Activated CD4-positive, alpha-beta T cell treated with anti-CD3 and anti-CD28 coated beads, Interleukin-2, amount 50 U/mL, for 1 hour (primary cell): ENCODE measurements at places on chromosomes 2 and 18.

DNA sequence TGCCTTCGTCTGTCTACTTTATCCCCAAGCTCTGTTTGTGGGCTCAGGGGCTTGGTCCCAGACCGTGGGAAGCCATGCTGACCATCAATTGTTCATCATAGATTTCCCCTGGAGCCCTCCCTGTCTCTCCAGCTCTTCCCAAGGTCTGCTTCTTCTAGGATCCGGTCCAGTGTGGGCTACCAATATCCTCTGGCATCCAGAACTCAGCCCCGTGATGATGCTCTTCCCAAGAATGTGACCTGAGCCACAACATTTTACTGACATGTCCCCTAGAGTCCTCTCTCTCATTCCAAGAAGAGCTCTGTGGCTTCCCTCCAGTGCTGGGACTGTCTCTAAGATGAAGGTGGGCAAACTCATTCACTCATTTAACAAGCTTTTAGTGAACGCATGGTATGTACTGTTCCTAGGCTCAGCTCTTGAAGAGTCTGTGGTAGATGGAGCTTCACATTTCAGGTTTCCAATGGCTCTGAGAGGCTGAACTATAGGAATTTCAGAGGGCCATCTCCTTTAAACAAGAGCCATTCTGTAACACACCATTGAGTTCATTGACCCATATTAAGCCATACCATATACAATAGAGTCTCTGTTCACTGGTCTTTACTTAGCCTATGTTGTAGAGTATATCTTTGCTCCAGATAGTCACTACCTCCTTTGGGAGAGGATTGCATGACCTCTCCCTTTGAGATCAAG, 142.0 kb upstream of the APCDD1 start:
- no peak for DNase-seq

DNA sequence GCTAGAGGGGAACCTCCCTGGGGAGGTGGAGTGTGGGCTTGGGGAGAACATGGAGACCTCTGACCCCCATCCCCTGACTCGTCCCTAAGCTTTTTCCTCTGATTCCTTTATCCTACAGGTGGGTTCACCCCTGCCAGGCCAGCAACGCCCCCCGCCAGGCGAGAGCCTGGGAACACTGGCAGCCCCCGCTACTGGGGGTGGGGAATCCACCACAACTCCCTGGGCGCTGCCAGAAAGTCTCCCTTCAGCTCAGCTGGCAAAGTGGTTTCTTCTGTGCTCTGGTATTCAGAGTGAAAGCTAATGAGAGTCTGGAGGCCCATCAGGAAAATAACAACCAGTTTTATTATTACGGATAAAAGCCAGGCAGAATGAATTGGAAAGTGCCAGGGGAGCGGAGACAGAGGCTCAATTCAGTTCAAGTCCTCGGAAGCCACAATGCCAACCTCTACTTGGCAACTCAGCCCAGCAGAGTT, 2.8 kb downstream of the DIPK1C start:
- DNase-seq = no peak

DNA sequence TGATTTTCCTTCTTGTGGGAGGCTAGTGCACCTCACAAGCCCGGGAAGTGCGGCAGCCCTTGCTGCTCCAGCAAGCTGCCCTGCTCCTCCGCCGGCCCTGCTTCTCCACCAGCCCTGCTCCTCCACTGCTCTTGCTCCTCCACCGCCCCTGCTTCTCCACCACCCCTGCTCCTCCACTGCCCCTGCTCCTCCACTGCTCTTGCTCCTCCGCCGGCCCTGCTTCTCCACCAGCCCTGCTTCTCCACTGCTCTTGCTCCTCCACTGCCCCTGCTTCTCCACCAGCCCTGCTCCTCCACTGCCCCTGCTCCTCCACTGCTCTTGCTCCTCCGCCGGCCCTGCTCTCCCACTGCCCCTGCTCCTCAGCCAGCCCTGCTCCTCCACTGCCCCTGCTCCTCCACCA, 95.6 kb downstream of the NDUFA10 start:
- DNase-seq = no peak

DNA sequence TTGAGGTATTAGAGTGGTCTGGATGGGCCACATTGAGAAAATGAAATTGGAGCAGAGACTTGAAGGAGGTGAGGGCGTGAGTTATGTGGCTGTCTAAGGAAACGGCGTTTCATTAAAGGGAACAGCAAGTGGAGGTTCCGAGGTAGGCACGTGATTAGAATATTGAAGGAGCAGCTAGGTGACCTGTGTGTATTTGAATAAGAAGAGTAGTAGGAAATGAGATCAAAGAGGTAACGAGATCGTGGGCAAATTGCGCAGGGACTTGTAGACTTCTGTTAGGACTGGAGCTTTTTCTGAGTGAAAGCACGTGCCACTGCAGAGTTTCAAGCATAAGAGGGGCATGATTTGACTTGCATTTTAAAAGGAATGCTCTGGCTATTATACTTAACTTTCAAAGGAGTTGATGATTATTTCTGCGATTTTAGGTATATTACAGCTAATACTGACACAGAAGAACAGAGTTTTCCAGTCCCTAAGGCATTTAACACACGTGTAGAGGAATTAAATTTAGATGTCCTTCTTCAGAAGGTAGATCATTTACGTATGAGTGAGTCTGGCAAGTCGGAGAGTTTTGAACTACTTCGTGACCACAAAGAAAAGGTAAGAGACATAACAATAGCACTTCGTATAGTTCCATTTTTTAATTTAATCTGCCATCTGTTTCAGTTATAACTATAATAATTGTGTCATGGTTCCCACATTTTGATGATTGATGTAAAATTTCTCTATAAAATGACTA, 48.7 kb downstream of the RMDN2 start:
- DNase-seq = no peak

- DNase-seq = no peak
These were observed 1108.7 kb upstream of the TMEFF2 start for GRCh38 chr2:193303464-193303863.

DNA sequence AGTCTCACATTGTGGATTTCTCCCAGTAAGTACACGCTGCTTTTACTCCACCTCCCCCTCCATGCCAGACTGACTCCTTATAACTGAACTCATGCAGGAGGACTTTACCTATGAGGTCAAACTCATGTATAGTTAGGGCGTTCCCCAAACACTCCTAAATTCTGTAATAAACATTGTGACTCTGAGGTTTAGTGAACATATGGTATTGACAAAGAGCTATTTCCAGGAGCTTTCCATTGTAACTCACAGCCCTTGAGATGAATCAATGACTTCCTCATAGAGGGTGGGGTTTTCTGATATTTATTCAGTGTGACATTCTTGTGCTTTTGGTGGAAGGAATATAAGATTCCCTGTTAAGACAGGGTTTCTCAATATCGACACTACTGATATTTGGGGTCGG, 337.4 kb upstream of the SLC14A2 start:
- no peak for DNase-seq

DNA sequence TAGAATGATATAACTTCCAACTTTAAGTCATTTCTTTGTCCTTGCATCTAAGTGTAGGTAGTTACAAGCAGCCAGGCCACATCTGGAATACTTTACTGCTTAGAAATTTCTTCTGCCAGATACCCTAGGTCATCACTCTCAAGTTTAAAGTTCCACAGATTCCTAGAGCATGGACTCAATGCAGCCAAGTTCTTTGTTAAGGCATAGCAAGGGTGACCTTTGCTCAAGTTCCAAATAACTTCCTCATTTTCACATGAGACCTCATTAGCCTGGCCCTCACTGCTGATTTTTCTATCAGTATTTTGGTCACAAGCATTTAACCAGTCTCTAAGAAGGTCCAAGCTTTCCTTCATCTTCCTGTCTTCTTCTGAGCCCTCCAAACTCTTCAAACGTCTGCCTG, 7.8 kb upstream of the UGT1A9 start:
- DNase-seq = no peak

DNA sequence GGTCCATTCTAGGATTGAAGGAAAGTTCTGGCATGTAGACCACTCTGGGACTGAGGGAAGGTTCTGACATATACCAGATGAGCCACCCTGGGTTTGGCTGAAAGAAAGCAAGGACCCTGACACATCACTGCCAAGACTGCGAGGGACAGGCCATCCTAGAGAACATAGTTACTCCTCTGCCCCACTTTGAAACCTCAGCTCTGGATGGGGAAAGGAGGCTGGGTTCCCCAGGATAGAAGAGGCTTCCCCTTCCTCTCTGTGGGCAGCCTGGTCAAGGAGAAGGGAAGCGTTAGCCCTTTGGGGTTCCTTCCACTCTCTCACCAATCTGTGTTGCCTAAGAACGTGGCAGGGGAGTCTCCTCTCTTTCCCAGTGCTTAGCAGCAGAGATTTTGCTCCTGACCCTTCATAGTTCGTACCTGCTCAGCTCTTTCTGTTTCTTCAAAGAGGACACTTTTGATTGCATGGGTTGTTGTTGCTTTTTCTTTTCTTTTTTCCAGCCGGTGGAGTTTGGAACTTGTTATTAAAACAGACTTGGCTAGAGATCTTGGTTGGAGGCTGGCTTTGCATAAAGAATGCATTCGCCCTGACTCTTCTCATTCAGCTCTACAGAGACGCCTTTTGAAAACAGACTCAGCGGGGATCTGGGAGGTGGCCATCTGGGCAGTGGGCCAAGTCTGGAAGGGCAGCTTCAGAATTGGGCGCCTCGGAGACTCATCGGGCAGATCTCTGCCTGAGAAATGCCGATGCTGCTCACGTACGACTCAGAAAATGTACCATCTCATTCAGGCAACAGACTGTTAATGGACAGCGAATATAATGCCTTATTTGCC, 166.1 kb downstream of the CLIP4 start:
- no peak for DNase-seq

- no peak for DNase-seq
These were observed 337.3 kb downstream of the CBLN2 start for GRCh38 chr18:72206814-72207213.

DNA sequence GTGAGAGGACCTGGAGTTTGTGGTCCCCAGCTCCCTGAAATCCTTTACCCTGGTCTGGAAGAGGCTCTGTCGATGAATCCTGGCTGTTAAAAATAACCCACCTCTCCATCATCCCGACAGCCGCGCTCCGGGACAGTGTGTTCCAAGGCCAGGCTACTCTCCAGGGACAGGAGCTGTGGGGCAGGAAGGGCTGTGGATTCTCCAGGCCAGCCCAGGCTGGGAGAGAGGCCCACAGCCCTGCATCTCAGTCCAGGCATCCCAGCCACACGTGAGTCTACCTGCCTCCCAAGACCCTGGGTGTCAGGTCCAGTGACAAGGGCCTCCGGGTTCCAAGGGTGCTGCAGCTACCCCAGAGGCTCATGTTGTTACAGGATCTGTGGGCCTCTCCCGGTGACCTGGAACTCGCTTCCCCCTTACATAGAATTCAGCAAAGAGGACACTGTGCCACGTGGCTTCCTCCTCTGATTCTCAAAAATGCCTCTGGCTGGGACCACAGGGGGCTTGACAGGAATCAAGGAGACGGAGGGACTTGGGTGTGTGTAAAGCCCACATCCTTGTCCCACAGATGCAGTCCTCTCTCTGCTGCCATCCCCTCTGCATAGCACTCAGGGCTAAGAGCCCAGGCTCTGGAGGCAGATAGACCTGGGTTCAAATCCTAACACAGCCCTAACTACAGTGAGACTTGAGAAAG, 17.3 kb downstream of the ADRA2B start:
- no peak for DNase-seq

DNA sequence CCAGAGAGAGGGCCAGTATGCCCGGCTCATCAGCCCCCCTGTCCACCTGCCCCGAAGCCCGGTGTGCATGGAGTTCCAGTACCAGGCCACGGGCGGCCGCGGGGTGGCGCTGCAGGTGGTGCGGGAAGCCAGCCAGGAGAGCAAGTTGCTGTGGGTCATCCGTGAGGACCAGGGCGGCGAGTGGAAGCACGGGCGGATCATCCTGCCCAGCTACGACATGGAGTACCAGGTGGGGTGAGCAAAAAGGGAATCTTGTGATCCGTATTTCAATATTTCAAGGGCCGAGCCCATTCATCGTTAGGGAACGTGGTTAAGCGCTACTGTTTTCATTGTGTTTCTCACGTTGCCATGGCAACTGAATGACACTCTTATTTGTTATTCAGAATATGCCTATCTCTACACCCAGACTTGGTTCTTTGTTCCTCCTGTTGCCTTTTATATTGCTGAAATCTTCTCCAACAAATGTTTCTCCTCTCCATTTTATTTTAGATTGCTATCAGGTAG, 81.5 kb downstream of the NRP2 start:
- DNase-seq = peak; percentile 8

GRCh38 chr2:28387082-28387960, 5.3 kb upstream of the FOSL2 start:
- no peak for DNase-seq

DNA sequence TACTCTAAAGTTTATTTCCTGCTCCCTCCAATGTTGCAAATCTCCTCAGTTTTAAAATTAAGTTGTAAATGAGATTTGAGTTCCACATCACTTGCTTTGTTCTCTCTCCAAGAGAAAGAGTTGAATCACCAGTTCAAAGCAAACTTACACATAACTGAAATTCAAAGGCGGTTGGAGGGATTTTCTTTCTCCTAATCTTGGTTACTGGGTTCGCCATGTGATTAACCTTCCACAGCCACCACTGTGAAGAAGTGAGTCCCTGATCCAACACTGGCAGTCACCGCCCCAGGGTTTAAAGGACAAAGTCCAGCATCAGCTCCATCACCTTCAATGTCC, 247.1 kb downstream of the MYCN start:
- no peak for DNase-seq

- DNase-seq = no peak
These were observed 44.4 kb downstream of the KCNE4 start for GRCh38 chr2:223096235-223096970.

DNA sequence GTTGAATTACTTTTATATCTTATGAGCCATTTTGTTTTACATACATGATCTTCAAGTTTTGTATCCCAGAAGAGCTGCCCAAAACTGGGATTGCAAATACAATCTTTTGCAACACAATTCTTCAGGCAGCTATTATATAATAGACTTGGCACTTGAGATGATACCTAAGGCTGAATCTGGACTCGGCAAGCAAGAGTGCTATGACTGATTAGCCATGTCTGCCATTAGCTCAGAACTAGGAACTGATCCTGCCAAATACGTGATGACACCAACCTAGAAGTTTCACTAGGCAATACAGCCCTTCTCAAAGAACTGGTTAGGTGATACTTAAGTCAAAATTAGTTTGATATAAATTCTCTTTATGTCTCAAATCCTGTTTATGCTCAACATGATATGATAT, 619.6 kb downstream of the CPS1 start:
- no peak for DNase-seq

GRCh38 chr2:198279026-198279425, 474.6 kb downstream of the PLCL1 start:
- no peak for DNase-seq

- no peak for DNase-seq
These were observed 50.7 kb downstream of the CRIM1 start for GRCh38 chr2:36406296-36406695.

- no peak for DNase-seq
These were observed 77.8 kb downstream of the PDCL3 start for GRCh38 chr2:100640431-100641124.

GRCh38 chr2:207847807-207848544, 78.3 kb upstream of the FZD5 start:
- no peak for DNase-seq

GRCh38 chr18:79864006-79864725, 66.4 kb downstream of the KCNG2 start:
- no peak for DNase-seq

DNA sequence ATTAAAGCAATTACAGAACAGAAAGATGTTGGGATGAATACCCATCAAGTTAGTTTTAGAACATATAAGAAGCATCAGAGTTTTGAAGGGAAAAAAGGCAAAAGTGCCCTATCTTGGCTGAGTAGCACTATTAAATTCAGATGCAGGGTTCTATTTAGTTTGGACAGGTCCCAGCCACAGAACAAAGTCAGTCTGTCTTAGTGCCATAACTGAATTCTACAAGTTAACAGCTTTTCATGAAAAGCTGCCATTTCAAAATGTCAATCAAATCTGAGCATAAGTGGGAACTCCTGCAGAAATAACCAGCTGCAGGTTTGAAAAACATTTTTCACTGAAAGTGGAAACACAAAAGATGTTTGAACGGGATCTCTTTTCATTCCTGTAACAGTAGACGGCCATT, 160.4 kb downstream of the SRBD1 start:
- DNase-seq = no peak
